ENCODE measurements at places on chromosomes 3 and 15. TPM values are rescaled to one million over a fixed set of nuclear protein-coding genes. Genes with fewer than 3 reads are reported as not detected.

The PRRT3 gene
- 1.7 TPM for total RNA-seq

The SHC4 gene
- total RNA-seq: 0.80 TPM

The CLDN18 gene
- not detected for total RNA-seq

The ISLR gene
- 0.43 TPM for total RNA-seq

The EOMES gene
- total RNA-seq: 0.64 TPM

The VGLL3 gene
- total RNA-seq: 8.1 TPM

The CLSTN2 gene
- 0.03 TPM for total RNA-seq

The FANCI gene
- 49.0 TPM for total RNA-seq

Data from A549 treated with GW870086 at 1 μM for 4 hours (cell line).